ENCODE measurements at places on chromosomes 5 and 9.

GRCh38 chr5:24773261-24773660 lies 128.5 kb upstream of the CDH10 start:
- no peak for DNase-seq

- no peak for DNase-seq
Observed at GRCh38 chr9:115403753-115404152, 285.8 kb upstream of the TNC start.

GRCh38 chr5:149724130-149724840 lies 5.8 kb upstream of the PPARGC1B start:
- DNase-seq, result no peak

DNA sequence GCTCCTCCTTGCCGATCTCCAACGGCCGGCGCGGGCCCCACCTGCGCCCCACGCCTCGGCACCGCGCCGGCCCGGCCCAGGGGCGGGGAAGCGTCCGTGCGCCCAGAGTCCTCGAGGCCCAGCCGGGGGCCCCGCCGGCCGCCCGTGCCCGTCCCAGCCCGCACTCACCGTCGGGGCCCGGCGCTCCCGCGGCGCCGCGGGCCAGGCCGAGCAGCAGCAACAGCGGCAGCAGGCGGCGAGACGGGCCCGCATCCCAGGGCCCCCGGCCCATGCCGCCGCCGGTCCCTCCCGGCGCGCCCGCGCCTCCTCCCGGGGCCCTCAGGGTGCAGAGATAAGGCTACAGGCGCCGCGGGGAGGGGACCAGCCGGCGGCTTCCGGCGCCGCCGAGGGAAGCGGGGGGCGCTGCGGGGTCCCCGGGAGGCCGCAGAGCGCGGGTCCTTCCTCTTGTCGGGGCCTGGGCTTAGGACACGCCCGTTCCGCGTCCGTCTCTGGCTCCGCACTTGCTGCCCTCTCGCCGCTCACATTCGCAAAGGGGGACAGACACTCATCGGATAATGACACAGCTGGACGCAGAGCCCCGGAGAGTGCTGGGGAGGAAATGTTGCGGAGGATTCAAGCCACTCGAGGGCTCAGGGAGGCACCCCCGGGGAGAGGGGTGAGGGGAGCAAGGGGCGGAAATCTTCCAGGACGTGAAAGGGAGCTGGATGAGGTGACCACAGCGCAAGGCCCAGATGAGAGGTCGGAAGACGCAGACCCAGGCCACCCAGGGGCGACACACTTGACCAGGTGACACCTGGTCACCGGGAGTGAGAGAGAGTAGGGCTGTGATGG lies at the start of gene SUSD1:
SUSD1 (minus strand) TSS at position 333 of the 831 bp plus-strand sequence; CDS start at position 271, 62 bp downstream.
- peak; percentile 63 for DNase-seq

DNA sequence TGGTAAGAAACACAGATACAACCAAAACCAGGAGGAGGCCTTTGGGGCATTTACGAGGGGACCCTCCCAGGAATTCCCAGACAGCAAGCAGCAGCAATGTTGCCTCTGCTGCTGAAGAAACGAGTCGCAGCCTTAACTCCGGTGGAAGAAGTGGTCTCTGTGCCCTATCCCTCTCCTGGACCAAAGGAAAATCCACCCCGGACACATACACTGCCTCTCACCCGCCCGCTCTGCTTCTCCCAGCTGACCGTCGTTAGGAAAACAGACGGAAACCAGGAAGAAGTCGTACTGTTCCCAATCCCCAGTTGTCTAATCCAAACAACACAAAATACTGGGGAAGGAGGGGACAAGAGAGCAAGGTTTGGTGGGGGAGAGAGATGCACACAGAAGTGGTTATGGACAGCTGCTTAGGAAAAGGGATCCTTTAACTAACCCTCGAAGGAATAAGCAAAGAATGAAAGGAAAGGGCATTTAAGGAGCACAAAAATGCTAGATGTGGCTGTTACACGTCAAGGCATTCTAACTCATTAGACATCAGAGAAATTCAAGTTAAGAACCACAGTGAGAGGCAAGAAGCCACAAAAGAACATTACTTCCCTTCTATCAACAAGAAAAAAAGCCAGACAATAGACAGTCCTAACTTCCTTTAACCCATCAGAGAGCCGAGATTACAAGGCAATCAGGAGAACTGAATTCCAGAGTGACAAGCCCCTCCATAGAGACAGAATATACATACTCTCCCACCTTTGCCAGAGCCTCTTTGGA lies 71.9 kb downstream of the ACTL7B start:
- no peak for DNase-seq
